Stimulated activated CD8-positive, alpha-beta memory T cell treated with anti-CD3 and anti-CD28 coated beads, Interleukin-4, amount 100 ng/mL, for 24 hours (primary cell): ENCODE measurements at places on chromosomes 12 and 14.

DNA sequence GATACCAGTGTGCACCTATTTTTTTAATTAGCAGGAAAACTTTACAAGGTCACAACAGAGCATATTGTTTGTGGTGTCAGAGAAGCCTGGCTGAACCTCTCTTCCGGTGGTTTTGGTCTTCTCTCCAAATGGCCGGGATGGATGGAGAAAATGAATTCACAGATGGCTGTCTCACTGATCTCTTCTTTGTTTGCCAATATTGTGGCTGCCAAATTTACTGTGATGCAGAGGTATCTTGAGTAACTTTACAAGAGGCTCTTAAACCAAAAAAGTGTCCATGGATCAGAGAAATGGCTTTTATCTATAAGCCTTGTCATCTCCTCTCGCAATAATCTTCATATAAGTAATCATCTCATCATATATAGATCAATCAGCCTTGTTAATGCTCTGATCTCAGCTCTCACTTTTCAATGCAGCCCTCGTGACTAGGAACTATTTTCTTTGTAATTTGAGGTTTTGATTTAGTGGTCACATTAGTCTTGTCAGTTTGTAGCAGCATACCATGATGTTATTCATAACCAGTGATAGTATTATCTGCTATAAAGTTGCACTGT is 308.1 kb downstream of the EGLN3 start:
- no peak for DNase-seq

DNA sequence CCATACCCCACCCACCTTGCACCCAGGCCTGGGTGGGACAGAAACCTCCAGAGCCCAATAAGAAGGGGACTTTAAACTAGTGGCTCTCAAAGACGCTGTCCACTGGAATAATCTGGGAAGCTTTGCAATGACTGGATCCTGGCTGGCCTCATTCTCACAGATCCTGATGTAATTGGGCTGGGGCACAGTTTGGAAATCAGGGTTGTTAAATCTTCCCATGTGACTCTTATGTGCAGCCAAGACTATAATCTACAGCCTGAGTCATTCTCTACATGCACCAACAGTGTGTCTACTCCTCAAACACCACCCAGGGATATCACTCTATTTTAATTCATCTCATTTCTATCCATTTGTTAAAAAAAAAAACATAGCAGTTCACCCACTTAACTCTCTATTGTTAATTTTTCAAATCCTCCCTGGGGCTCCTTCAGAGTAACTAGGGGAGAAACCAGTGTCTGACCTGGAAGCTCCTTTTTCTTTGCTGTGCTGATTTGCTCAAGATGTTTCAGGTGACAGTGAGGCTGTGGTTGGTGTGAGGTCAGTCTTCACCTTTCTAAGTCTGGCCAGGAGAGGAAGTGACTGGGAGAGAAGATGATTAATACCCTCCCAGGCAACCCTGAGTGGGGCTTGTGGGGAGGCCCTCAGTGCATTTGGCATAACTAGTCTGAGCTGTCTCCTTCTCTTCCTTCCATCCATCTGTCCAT is 211.6 kb upstream of the SFSWAP start:
- DNase-seq, result no peak

- DNase-seq, result no peak
Observed at GRCh38 chr12:123142518-123142840, 8.4 kb downstream of the PITPNM2 start.

- DNase-seq, result no peak
Observed at GRCh38 chr12:88185988-88186387, 43.9 kb downstream of the TMTC3 start.

- DNase-seq, result no peak
Observed at GRCh38 chr14:73472185-73473114, 14.1 kb upstream of the NUMB start.

- no peak for DNase-seq
Observed at GRCh38 chr12:118649765-118650585, 273.6 kb downstream of the SUDS3 start.

DNA sequence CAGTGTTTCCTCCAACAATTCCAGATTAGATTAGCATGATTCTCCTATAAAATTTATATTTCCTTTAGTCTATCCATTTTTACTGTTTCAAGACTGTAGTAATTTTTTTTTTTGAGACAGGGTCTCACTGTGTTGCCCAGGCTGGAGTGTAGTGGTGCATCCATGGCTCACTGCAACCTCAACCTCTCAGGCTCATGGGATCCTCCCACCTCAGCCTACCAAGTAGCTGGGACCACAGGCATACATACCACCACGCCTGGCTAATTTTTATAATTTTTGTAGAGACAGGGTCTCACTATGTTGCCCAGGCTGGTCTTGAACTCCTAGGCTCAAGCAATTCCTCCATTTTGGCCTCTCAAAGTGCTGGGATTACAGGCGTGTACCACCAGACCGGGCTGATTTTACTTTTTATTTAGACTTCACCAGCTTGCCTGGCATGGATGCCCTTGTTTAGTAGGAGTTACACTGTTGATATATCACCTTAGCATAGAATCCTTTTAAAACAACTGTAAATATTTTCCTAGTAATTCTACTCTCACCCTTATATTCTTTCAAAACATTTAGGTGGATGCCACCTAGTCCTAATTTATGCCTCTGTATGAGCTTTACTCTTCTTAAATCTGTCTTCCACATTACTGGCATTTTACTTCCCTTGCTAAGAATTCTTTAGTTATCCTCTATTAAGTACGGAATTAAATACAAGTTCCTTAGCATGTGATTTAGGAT is 55.8 kb upstream of the LIMA1 start:
- DNase-seq, result no peak

- DNase-seq, result no peak
Observed at GRCh38 chr12:43361031-43361710, 190.8 kb downstream of the ADAMTS20 start.

- DNase-seq, result no peak
Observed at GRCh38 chr12:30796891-30797371, 42.2 kb upstream of the CAPRIN2 start.

DNA sequence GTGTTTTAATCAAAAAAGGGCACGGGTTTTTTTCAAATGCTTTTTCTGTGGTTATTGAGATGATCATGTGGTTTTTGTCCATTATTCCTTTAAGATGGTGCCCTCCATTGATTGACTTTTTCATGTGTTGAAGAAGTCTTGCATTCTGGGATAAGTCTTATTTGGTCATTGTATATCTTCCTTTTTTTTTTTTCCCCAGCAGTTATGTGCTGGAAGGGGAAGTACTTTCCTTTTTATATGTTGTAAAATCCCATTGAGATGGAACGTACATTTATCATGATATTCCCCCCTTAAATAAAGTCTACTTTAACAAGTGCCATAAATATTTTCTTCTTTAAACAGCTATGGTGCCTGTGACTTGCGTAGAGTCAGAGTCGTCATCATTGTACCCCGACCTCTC is 24.8 kb upstream of the MUCL1 start:
- DNase-seq, result no peak

GRCh38 chr14:86310611-86311010 is 780.7 kb downstream of the FLRT2 start:
- DNase-seq, result no peak

DNA sequence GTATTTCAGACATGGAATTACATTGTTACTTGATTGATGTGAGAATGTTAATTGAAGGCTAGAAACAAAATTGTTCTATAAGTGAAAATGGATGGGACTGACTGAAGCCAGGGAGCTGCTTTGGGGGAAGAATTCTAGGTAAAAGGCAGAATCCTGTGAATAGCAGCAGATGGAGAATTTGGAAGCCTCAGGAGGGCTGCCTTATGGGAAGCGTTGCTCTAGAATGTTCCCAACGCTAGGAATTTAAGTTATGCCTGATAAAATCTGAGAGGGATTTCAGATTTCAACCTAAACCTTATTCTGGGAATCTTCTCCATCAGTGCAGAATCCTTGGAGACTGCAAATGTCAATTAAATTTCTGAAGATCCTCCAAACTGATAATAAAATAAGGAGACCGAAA is 858.2 kb upstream of the FLRT2 start:
- no peak for DNase-seq

- DNase-seq, result no peak
Observed at GRCh38 chr14:102452302-102452701, 57.3 kb downstream of the ANKRD9 start.

DNA sequence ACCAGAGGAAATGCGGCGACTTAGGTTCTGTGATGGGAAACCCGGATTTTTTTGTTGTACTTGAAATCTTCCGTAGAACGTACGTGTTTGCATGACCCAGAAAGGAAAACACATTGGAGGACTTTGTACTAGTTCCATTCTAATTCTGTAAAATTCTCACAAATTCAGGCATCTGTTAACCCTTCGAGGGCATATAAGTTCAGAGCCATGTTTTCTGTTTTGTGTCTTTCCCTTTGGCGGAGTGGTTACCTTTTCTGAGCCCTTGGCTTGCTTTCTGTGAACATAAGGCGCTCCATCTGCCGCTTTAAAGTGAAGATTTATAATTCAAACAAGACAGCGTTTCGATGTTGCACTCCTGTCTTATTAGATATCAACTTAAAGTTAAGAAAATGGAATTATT is 34.2 kb downstream of the BICD1 start:
- no peak for DNase-seq

- no peak for DNase-seq
Observed at GRCh38 chr14:30069536-30069935, 141.9 kb upstream of the PRKD1 start.

DNA sequence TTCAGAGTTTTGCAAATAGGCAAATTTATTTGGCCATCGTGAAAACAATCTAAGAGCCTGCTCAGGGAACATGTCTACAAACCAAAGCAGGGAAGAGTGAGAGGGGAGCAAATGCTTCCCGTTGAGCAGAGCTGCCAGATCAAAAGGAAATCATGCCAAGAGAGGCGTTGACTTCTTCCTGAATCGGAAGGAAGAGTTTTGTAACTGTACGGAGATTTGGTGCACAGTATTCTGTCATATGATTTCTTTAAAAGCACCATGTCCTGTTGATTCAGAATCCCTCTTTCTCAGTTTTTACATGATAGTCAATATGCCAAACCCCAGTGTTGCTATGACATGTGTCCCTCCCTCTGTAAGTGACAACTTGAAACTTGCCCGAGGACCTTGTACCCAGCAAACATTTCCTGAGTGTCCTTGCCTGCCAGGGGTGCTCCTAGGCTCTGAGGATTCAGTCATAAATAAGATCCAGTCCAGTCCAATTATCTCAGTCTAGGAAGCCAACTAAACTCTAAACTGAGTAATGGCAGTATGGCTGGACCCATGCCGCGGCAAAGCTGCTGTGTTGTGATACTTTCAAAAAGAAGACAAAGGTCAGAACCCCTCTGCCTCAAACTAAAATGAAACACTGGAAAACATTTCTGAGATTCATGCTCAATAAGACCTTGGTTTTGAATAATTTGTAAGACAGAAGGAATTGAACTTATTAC is 300.1 kb upstream of the FKBP4 start:
- no peak for DNase-seq

- no peak for DNase-seq
Observed at GRCh38 chr14:32341947-32342846, 13.1 kb downstream of the AKAP6 start.

DNA sequence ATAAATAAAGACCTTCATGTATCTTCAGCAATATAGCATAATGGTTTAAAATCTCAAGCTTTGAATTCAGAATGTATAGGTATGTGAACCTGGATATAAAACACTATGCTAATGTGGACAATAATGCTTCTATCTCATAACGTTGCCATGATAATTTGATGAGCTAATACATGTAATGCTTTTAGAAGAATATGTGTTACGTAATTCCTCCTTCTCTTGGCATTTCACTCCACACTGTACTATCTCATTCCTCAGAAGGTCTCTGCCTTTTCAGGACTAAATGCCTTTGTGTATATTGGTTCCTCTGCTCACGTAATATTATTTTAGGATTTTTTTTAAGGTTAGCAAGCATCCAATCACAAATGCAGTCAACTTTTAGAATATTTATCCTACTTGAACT is 86.5 kb downstream of the FOXA1 start:
- no peak for DNase-seq

DNA sequence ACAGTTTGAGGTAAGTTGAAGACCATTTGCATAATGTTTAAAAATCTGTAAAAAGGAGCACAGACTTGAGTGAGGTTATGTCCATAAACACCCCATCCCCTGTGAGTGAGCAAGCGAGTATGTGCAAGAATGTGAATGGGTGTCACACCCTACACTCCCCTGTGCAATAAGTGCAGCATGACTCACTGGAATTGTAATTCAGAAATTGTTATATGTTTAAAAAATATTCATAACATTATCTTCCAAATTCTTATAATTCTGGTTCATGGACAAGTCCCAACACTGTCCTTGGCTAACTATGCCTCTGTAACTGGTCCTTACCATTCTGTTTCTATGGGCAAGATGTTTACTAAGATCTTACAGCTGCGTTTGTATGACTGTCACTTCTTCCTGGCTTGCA is 207.8 kb upstream of the FAR2 start:
- no peak for DNase-seq

DNA sequence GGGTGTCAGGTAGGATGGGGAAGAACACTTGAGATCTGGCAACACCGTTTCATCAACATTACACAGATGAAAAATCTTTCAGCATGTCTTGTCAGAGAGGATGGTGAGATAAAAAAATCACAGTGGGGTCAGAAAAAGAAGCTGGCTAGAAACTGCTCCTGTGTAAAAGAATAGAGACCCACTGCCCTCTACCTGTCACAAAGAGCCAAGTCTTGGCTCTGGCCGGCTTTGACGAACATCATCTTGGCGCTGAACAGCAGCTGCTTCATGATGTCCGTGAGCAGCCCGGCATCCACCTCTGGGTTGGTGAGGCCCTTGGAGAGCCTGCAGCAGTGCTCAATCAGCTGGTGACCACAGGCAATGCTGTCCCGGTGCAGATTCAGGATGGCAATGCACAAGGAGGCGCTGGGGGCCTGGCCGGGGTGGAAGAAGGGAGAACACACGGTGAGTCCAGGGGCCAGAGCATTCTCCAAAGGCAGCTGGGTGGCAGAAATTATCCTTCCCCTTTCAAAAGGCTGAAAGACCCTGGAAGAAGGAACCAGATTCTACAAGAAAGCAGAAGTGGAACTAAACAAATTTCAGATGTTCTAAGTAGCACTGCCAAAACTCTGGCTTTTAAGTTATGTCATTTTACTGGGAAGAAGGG is 50.2 kb downstream of the ZFYVE26 start:
- DNase-seq, result no peak

- DNase-seq, result peak; percentile 79
Observed at GRCh38 chr14:91228112-91229004, 16.1 kb downstream of the GPR68 start.

DNA sequence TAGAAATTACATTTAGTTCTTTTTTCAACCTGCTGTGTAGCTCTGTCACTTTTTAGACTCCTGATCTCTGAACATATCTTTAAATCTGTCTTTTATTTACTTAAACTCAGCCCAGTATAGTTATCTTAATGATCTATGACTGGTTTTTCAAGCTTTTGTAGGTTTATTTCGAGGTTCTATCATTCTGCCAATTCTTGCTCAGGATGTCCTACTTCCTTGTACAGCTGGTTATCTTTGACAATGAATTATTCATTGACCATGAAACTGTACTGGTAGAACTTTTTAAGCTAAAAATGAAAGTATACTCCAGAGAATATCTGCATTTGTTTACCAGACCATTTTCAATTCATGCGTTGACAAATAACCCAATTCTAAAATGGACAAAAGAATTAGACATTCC is 37.8 kb downstream of the TC2N start:
- DNase-seq, result no peak
